ENCODE measurements at places on chromosomes 11 and 22.

- no peak for DNase-seq
Measured at GRCh38 chr11:7577291-7578190, 63.7 kb downstream of the PPFIBP2 start.

DNA sequence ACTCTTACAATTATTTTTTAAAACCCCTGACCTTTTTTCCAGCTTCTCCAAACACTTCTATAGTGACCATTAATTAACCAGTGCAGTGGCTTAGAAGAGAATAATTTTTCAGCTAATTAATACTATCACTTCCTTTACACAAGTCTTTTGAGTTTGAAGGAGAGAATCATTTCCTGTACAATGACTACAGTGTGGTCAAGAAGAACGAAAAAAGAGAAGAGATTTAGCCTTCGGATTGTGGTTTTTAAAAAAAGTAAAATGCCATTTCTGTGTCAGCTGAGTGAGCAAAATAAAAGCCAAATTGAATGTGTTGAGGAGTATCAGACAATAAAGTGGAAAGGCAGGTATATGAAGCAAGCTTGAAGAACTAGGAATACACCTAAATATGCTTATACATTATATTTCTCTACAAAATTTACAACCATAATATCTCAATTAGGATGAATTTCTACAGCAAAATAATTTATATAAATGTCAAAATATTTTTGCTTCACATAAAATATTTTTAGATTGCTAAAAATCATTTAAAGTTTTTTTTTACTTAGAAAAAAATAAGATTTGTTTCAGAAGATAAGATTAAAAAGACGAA lies 1155.2 kb upstream of the CNTN5 start:
- no peak for DNase-seq

DNA sequence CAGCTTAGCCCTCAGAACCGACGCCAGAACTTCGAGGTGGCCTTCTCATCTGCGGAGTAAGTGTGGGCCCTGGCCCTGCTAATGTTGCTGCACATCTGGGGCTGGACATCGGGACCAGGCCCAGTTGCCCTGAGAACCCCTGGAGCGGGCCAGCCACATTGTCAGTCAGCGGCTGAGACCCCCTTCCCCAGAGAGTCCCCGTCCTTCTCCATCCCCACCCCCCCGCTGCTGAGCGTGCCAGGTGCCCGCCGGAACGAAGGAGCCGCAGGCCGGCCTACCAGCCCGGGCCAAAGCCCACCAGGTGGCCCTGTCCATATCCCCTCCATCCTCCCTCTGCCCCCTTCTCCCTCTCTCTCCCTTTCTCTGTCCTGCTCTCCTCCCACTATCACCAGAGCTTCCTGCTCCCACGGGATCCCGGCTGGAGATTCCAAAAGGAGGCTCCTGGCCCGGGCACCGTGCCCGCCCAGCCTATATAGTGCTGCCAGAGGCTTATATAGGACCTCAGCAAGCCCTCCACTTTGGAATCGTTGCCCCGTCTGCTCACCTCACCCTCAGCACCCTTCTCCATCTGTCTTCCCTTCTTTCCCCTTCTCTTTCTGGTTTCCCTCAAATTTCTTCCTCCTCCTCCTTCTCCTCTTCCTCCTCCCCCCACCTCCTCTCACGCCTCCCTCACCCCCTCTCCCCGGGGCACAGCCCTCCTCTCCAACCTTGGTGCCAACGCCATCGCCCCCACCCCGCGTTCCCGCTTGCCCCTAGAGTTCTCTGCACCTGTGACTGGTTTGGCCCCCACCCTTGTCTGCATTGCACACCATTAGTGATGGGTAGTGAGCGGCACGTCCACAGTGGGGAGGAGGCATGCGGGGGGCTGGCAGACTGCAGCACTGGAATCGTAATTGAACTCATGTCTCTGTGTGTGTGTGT lies 7.3 kb downstream of the SELENOM start:
- DNase-seq = no peak

DNA sequence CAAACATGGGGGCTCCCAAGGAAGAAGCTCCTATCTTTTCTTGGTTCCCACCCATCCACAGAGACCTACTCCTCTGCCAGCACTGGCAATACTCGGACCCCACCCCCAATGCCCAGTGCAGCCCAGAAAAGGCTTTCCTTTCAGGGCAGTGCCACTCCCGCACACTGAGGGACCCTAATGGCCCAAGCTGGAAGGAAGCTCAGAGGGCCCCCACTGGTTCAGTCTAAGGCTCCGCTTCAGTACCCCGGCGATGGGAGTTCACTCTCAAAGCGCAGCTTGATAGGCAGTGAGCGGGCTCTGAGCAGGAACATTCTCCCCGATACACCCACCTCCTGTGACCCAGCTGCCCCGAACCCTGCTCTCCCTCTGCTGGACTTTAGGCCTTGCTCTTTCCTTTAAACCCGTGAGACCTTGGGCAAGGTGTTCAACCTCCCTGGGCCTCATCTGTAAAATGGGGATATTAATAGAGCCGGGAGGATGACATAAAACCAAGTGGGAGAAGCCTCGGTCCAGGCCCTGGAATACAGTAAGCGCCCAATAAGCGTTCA lies 48.4 kb downstream of the CHRDL2 start:
- no peak for DNase-seq

Measured in H1 (cell line).